ENCODE measurements at places on chromosomes 11 and 22.

- no peak for DNase-seq
These were observed 187.8 kb downstream of the CHST1 start for GRCh38 chr11:45477588-45477987.

DNA sequence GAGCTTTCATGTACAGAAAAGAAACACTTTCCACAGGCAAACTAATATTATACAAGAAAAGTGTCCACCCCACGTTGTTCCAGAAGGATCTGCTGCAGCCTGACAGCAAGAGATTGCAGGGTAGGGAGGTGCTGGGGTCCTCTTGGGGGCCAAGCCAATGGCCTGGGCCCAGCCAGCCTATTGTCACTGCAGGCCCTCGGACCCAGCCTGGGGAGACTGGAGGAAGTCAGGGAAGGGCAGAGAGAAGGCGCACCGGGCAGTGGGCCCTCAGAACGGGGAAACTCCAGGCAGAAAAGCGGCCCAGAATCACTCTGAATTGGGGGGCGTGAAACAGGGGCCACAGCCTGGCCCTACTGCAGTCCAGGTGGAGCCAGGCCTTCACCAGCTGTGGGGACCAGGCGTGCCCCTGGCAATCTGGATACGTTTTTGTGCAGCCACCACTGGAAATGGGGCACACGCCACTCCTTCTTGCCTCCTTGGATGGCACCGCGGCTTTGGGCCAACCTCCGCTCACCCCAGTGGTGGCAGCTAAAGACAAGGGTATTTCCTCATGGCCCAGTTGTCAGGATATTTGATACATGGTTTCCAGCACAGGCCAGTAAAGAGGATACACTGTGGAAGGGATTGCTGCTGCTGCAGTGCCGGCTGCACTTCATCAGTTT, 3.9 kb upstream of the NAP1L4 start:
- no peak for DNase-seq

GRCh38 chr22:49600468-49600867, 227.2 kb downstream of the BRD1 start:
- DNase-seq = no peak

GRCh38 chr11:115169251-115169650, 335.0 kb downstream of the CADM1 start:
- DNase-seq = no peak

DNA sequence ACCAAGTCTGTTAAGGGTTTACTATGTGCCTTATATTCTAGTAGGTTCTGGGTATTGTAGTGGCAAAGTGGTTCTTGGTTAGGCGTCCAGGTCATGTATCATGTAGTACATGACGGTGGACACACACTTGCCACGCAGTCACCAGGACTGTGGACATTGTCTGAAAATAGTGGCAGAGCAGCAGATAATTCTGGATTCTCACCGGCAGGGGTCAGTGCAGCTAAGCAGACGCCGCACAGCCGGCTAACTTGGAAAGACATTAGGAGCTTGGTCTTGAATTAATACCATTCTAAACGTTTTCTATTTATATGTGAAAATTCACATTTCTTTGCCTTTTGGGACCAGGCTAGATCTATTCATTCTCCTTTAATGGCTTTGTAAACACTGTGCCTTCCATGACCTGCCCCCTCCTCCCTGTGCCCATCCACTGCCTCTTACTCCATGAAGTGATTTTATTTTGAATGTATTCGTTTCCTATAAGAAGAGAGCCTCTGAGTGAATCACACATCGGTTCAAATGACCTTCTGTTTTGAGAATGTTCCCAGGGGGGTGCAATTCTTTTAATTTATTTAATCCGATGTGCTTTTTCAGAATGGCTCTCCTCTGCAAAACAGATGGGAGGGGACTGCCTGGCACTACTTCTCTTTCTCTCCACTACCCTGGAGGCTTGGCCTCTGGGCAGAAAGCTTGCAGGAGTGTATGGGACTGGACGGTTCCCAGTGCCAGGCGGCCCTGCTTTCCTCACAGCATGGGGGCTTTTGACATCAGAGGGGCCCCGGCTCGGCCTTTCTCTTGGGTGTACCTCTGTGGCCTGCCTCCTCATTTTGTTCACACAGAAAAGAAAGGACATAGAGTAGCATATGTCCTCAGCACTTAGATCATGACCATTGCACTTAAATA, 378.0 kb downstream of the NTM start:
- peak; percentile 51 for DNase-seq

DNA sequence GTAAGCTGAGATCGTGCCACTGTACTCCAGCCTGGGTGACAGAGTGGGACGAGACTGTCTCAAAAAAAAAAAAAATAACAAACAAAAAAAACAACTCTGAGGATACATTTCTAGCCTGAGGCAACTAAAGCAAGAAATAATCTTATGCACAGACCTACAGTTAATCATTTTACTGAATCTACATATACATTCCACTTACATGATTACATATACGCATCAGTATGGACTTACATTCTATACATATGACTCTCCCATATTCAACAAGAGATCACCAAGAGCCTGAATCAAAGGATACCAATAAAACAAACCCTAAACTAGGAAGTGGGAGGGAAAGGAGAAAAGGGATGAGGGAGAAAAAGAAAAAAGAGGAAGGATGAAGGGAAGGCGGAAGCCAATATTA, 1.1 kb downstream of the ALG8 start:
- DNase-seq = no peak

DNA sequence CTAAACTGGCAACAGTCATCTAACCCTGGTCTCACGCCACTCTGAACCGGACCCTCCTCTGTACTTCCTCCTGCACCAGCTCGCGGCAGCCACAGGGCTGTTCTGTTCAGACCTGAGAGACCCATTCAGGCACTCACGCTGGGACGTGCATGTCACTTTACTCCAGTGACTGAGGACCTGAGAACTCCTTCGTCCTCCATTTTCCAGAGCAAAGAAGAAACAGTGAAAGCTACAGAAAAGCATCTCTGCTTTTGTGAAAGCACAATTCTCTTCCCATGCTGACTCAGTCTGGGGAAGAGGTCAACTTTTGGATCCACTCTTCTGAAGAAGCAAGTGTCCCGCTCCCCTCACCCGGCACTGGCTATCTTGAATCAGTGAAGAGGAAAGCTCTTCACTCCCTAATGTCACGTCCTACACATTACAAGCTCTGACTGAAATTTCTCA, 24.5 kb downstream of the PISD start:
- DNase-seq = peak; percentile 51

GRCh38 chr22:19125011-19125410, 2.8 kb upstream of the DGCR2 start:
- DNase-seq = no peak

Measured in GF-D8 (cell line).